Pancreas (tissue), 10 donors: ENCODE measurements at places on chromosomes 7 and 10. TPM values are rescaled to one million over a fixed set of nuclear protein-coding genes. Genes with fewer than 3 reads are reported as not detected.

- H3K4me1 ChIP-seq, result no peaks in the 10 kb centered on the region
- H3K4me3 ChIP-seq, result no peak overlapping the region
- no peak for DNase-seq
- H3K27ac ChIP-seq, result no peak overlapping the region
- H3K27me3 ChIP-seq, result no peaks in the 10 kb centered on the region
These were observed 151.8 kb upstream of the STK17A start for GRCh38 chr7:43431020-43431595.

- H3K27me3 ChIP-seq, result no peaks in the 10 kb centered on the region
- no peaks in the 10 kb centered on the region for H3K36me3 ChIP-seq
- H3K27ac ChIP-seq, result no peak overlapping the region
These were observed 90.1 kb downstream of the OAT start for GRCh38 chr10:124328477-124329220.

The RAMP3 gene
- 11.0 TPM for total RNA-seq

DNA sequence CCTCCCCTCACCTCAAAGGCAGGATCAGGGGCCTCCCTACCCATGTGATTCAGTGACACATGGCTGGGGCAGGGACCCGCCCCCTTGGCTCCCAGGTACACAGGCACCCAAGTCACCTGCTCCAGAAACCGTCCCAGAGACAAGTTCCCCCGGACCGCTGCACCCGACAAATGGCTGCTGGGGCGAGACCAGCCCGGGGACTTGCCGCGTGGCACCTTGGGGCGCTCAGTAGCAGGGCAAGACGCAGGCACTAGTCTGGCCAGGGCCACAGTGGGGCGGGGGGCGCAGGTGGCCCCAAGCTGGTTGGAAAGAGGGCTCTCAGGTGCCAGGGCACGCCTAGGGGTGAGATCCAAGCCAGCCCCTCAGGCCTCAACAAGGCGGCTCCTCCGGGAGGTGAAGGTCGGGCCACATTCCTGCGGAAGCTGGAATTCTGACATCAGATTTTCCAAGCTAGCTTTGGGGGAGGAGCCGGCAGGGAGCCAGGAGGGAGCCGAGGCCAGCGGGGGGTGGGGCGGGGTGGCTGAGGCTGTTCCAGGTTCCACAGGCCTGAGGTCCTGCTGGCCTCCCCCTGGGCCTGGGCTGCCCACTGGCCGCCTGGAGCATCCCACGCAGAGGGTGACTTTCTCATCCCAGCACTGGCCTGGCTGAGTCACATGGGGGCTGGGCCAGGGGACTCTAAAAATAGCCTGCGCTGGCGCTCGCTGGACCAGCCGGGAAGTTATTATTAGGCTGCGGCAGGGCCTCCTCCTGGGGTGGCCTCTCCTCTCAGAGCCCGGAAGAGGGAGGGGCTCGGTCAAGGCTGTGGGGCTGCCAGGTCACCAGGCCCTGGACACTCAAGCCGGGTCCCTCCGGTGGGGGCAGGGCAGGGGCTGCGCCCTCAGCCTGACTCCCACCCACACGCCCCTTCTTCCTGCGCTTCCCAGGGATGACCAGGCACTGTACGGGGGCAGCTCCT is 20.5 kb upstream of the INPP5A start:
- peaks cover 36% of the 10 kb centered on the region for H3K4me1 ChIP-seq
- H3K27ac ChIP-seq, result peak overlapping the region; percentile 96
- DNase-seq, result peak; percentile 90
- H3K27me3 ChIP-seq, result no peaks in the 10 kb centered on the region

GRCh38 chr10:31920538-31920937 is 8.1 kb downstream of the ARHGAP12 start:
- H3K4me1 ChIP-seq, result peaks cover 19% of the 10 kb centered on the region
- no peaks in the 10 kb centered on the region for H3K27me3 ChIP-seq
- no peak overlapping the region for H3K4me3 ChIP-seq
- no peaks in the 10 kb centered on the region for H3K36me3 ChIP-seq
- no peak overlapping the region for H3K27ac ChIP-seq

GRCh38 chr10:125262920-125263319 is 102.6 kb upstream of the CTBP2 start:
- H3K4me3 ChIP-seq, result no peak overlapping the region
- DNase-seq, result no peak
- no peak overlapping the region for H3K27ac ChIP-seq
- no peaks in the 10 kb centered on the region for H3K27me3 ChIP-seq

GRCh38 chr7:51279391-51280023 is 37.1 kb downstream of the COBL start:
- no peak for DNase-seq
- no peaks in the 10 kb centered on the region for H3K36me3 ChIP-seq
- H3K27ac ChIP-seq, result no peak overlapping the region
- H3K4me3 ChIP-seq, result no peak overlapping the region
- no peaks in the 10 kb centered on the region for H3K27me3 ChIP-seq
